ENCODE measurements at places on chromosomes 2 and 18.

GRCh38 chr2:168087401-168087800 lies 160.0 kb downstream of the STK39 start:
- no peak for DNase-seq

- DNase-seq = no peak
Measured at GRCh38 chr2:141200191-141200590, 930.6 kb downstream of the LRP1B start.

- no peak for DNase-seq
Measured at GRCh38 chr2:236086971-236087465, 81.2 kb downstream of the GBX2 start.

- DNase-seq = no peak
Measured at GRCh38 chr2:57373530-57373929, 673.1 kb upstream of the VRK2 start.

DNA sequence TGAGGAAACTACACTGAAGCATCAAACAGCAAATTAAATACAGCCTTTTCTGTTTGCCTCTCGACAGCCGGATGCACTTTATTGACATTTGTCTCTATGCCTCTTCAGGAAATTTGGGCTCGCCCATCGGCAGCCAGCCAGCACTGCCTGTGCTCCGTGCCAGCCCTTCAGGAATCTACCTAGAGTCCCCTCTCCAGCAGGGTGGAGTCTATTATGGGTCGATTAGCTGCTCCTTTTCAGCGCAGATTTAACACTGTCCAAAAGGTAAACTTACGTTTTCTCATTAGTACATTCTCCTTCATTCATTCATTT lies 91.5 kb downstream of the MYCN start:
- DNase-seq = no peak

DNA sequence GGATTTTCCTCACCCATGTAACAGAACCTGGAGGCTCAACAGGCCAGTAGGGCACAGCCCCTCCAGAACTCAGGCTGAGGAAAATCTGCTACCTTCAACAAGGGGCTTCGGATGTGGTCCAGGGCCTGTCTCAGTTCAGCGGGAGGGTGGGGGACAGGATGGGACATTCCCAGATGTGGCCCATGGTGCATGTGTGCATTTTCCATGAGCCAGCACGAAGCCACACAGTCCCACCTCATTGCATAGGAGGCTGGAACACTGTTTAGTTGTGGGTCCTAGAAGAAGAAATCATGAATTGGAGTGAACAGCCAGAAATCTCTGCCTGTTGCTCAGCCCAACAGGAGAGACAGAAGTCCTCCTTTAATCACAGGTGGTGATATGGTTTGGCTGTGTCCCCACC lies 469.6 kb upstream of the MYT1L start:
- no peak for DNase-seq

DNA sequence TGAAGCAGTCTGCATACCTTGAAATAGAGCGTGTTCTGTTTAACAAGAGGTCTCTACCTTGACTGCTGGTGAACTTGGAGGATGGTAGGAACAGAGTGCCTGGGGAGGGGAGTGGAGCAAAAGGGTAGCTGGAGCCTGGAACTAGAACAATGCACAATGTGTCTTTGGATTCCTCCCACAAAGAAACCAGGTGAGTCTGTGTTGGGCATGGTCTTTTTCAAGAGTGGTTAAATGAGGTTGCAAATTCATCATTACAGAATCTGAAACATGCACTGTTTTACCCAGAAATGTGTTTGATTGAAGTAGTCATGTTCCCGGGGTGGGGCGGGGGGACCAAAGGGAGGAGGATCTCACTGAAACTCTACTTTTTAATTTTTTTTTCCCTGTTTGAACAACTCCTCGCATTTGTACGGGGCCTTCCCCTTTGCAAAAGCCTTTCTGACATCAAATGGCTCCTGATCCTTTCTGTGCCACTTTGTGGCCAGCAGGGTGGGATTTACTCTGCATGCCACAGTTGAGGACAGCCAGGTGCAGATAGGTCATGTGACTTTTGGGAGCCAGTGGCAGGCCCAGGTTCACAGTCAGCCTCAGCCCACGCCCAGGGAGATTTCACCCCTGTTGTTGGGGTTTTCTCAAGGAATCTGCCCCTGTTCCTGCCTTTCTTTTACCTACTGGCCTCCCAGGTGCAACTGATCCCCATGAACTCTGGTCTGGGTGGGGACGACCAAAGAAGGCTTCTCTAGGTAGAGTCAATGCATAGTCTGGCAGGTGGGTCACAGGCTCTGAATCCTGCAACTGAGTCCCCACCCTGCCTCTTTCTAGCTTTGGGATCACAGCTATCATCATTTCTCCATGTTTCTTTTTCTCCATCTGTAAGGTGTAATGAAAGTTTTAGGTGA lies 28.2 kb downstream of the MYCN start:
- no peak for DNase-seq

DNA sequence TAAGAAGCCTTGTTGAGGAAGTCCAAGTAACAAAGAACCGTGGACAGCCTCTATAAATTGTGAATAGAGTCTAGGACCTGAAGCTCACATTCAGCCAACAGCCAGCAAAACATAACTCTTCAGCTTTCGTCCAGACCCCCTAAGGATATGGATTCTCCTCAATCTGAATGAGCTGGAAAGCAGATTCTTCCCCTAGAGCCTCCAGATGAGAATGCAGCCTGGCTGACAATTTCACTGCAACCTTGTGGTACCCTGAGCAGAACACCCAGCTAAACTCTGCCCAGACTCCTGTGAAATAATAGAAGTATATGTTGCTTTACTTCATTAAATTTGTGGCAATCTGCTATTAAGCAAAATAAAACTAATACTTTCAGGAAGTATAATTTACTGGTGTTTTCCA lies 483.5 kb upstream of the SLC8A1 start:
- DNase-seq = no peak

- DNase-seq = no peak
Measured at GRCh38 chr2:162928356-162928755, 89.8 kb upstream of the KCNH7 start.

GRCh38 chr2:101387151-101387834 lies at the start of gene CREG2:
Gene CREG2, minus strand, starts transcription at chr2:101387503. Its CDS starts 46 bp downstream, at chr2:101387457.
- peak; percentile 40 for DNase-seq

DNA sequence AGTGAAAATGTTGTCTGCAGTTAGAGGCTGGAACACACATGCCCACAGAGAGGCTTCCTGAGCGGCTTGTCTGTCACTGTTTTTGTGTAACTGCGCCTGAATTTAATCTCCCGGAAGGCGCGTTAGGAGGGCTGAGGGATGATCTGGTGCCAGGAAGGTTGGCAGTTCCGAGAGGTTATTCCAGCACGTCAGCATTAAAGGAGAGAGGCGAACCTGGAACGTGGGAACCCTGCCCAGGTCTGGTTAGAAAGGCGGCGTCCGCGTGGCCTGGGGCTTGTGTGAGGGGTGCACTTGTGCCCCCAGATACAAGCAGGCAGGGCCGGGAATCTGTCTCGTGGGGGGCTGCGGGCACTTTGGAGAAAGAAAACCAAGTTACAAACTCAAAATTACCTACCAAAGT lies 75.3 kb downstream of the NFATC1 start:
- no peak for DNase-seq

- no peak for DNase-seq
Measured at GRCh38 chr2:40004336-40004735, 225.3 kb upstream of the THUMPD2 start.

DNA sequence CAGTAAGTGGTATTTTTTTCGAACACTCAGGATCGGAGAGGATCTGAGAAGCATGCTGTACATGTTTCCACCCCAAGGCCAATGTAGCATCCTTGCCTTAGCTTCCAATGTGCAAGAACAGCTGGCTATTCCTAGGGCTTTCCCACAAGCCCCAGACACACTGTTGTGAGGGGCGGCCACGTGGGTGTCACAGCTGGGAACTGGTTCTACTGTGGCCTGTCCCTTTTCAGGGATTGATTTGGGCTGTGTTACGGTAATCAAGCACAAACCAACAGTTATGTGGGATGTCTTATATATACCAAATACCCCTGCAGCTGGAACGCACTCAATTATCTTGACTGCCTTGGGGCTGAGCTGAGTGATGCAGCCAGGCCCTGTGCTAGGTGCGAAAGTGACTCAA lies 116.3 kb upstream of the CXCR4 start:
- no peak for DNase-seq

DNA sequence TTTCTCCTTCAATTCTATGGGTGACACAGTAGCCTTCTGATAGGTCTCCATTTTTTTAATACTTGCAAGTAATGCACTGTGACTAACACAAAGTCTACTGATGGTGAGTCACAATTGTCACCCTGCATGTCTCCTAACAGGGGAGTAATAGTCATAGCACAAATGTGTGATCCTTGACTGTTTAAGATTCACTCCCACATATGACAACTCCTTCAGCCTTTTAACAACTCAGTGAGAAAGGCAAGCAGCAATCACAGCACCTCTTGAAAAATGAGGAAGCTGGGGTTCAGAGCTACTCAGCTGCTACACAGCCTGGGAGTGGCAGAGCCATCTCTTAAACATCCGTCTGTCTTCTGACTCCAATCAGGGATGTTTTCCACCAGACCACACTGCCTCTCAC lies 63.8 kb downstream of the EHD3 start:
- peak; percentile 37 for DNase-seq

DNA sequence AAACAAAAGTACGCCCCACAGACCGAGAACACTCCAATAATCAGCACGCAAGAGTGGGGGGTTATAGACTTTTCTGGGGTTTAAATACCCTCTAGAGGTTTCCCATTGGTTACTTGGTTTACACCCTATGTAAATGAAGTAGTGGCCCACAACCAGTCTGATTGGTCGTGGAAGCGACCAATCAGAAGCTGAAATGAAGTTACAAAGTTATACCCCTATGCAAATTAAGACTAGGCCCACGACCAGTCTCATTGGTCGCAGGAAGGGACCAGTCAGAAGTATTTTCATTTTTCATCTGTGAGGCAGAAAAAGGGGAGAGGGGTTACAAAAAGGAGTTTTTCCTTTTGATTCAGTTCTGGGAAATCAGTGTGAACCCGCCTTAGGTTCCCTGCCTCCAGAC lies 55.3 kb upstream of the YWHAQ start:
- DNase-seq = no peak

DNA sequence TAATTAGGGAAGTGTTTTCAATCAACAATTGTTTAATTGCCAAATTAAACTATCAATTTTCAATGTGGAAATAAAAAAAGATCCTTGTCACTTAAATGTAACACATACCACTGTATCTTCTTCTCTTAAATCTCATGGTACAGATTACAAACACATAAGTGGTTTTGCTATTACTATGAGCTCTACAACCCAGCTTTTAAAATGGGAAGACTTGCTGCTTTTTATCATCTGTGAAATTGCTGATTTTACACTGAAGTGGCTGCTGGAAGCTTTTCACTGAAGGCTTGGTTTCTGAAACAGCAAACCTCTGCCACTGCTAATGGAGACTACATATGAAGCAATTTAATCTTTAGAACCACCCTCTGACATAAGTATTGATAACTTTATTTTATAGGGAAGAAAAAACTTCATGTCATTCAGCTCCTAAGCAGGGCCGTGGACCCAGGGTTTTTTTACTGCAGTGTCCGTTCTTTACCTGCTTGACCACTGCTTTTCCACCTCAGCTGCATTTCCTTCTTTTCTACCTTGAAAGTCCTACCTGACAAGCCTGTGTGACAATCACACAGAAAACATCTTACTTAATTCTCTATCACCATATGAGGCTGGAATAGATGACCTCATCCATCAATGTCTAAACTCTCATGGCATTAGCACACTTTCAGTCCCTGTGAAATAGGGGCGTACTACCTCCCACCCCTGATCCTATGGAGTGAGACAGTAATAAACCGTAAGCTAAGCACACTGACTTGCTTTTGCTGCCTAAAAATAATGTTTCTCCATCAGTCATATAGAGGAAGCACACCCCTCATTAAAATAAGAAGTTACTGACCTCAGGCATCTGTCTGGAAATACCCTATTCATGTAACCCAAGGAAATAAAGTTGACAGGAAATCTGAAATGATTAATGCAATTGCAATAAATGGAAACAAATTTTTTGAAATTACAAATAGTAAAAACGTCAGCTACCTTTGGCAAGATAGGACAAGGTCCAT lies 19.2 kb upstream of the SLC8A1 start:
- DNase-seq = no peak

GRCh38 chr2:240983996-240984498 lies 14.4 kb upstream of the SNED1 start:
- DNase-seq = no peak

DNA sequence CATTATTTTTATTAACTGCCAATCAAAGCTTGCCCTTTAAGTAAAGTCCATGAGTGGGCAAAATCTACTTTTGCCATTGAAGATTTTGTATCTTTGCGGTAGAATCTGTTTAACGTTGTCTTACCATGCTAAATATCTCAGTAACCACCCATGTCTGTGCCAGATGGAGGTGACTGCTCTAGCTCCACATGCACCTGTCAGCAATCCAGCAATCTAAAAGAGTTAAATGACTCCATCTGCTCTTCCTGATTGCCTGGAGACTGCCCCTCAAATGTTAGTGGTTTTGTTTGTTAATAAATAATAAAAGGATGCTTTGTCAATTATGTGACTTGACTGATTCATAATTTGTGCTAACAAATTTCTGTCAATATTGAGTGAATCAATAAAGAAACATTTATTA lies 141.7 kb downstream of the RBM43 start:
- no peak for DNase-seq

GRCh38 chr18:13191031-13191430 lies 27.5 kb upstream of the LDLRAD4 start:
- no peak for DNase-seq

DNA sequence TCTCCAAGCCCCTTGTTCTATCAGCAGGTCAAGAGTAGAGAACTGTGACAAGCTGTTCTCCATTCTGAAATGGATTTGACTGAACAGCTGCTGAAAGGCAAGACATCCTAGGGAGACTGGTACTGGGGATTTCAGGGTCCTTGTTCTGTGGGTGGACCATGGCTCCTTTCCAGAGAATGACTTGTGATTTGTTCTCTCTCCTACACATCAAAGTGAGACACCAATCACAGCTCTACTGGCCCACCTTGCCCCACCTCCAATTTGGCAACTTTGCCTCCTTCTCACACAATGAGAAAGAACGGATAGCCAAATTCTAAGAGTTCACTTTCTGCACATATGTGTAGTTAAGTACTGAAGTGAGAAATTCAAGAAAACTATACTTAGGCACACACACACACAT lies 67.4 kb downstream of the BCL11A start:
- no peak for DNase-seq

GRCh38 chr2:1869987-1870386 lies 125.7 kb upstream of the PXDN start:
- no peak for DNase-seq

- DNase-seq = no peak
Measured at GRCh38 chr2:98607104-98607503, 1.2 kb downstream of the COA5 start.

- no peak for DNase-seq
Measured at GRCh38 chr2:47022186-47022765, 106.7 kb upstream of the MCFD2 start.

- no peak for DNase-seq
Measured at GRCh38 chr18:49178736-49179135, 228.0 kb upstream of the SMAD7 start.

DNA sequence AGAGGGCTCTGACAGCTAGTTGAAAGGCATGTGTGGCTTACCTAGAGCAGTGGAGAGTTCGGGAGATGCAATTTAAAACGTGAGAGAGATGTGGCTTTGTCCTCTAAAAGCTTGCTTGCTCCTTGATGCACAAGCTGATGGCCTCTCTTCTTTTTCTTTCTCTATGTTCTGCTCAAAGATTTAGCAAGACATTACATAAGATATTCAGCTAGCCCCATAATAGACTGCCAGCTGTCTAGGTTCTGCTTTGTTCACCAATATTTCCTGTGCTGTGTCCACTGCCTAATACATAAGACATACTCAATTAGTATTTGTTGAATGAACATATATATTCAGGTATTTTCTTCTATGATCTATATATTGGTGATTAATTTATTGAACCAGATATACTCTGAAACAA lies 31.1 kb downstream of the SPATS2L start:
- no peak for DNase-seq
